ENCODE measurements at places on chromosomes 12 and 14.
A peak's percentile ranks its signal among the peaks of the same experiment; 100 is the strongest.

DNA sequence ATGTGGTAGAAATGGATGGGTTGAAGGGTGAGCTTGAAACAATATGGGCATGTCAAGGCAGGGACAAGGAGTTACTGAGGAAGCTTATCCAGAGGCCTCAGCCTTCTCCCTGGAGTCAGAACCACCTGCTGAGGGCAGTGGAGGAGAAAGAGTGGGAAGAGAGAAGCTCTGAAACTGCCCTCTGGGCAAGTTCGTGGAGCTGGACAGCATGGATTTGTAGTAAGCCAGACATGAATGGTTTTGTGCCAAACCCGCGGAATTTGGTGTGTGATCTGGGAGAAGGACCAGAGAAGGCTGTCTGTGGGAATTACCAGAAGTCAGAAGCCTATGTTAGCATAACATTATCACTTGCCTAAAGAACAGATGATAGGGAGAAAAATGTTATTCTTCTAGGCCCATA lies 164.8 kb downstream of the SLC41A2 start:
- DNase-seq: peak; percentile 35

GRCh38 chr14:33184587-33184986 lies 245.9 kb downstream of the NPAS3 start:
- no peak for DNase-seq

DNA sequence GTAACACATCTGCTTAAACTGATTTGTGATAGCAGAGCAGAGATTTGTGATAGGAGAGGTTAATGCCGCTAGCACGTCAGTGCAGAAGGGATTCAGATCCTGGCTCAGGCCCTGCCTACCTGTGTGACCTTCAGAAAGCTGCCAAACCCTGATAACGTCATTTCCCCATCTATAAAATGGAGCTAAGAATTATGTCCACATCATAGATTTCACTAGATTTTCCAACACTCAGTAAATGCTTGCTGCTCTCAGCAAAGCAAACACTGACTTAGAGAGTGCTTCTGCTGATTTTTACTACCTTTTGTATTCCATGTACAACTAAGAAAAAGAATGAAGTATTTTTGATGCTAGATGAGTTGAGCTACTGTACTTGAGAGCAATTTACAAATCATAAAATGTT lies 261.4 kb downstream of the ITPR2 start:
- DNase-seq: peak; percentile 15

DNA sequence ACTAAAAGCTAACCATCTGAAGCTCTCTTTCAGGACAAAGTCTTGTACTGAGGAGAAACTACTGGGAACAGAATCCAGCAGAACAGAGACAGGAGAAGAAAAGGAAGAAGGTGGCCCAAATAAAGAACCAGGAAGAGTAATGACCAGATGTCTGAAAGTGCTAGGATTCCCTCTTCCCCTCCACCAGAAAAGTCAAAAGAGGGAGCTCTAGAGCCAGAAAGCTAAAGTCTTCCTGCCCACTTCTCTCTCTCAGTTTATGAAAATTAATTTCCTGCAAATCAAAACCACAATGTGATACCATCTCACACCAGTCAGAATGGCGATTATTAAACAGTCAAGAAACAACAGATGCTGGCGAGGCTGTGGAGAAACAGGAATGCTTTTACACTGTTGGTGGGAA lies 47.2 kb downstream of the SPPL3 start:
- no peak for DNase-seq

DNA sequence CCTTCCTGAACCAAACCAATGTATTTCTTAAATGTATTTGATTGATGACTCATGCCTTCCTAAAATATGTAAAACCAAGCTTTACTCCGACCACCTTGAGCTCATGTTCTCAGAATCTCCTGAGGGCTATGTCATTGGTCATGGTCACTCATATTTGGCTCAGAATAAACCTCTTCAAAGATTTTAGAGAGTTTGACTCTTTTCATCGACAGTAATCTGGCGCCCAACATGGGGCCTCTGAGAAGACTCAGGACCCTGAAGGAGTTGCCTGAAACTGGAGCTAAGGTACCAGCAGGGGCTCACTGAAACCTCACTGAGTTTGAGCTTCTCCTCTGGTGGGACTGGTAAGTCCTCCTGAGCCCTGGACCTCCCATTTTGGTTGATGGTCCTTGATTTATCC lies 17.2 kb upstream of the PSMC1 start:
- no peak for DNase-seq

- no peak for DNase-seq
Measured at GRCh38 chr12:76176940-76177339, 92.5 kb upstream of the NAP1L1 start.

Measured in body of pancreas (tissue), 4 donors.